Stimulated activated CD8-positive, alpha-beta memory T cell treated with anti-CD3 and anti-CD28 coated beads, Interleukin-7, amount 100 ng/mL, for 4 hours (primary cell): ENCODE measurements at places on chromosomes 7 and 10.

GRCh38 chr10:60835049-60835448 is 56.8 kb downstream of the CDK1 start:
- no peak for DNase-seq

DNA sequence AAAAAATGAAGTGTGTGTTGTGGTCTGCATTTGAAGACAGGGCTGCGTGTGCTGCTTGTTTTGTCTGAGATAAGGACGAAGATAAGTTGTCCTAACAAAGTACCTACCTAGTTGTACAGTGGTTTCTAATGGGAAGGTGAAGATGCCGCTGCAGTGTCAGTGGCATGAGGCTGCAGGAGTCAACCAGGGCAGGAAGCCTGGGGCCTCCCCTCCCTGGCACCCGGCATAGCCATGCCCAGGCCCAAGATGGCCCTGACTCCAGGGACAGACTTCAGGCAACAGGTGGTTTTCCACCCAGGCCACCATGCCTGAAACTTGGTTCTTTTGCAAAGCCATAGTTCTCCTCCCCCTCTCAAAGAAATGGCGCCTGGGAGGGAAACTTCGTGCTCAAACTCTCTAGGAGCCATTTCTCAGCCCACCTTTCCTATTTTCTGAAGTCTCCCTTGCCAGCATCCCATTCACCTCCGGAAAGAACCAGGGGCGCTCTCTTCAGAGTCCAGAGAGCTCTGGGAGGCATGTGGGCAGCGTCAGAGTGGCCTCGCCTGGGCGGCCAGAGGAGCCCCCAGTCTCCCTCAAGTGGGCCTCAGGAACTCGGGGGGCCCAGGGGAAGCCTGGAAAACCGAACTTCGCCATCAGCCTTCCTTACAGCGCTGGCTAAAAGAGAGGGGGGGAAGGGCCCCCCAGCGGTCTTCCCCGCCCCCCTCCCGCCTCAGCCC is 2.1 kb upstream of the KAT6B start:
- no peak for DNase-seq

- no peak for DNase-seq
These were observed 48.7 kb downstream of the NAMPT start for GRCh38 chr7:106236065-106236464.

- DNase-seq: no peak
These were observed 47.8 kb upstream of the CALCR start for GRCh38 chr7:93622036-93623033.

- DNase-seq: no peak
These were observed 66.3 kb upstream of the SLC25A13 start for GRCh38 chr7:96388166-96388565.

GRCh38 chr10:88865281-88865876 is 13.7 kb upstream of the ANKRD22 start:
- no peak for DNase-seq

DNA sequence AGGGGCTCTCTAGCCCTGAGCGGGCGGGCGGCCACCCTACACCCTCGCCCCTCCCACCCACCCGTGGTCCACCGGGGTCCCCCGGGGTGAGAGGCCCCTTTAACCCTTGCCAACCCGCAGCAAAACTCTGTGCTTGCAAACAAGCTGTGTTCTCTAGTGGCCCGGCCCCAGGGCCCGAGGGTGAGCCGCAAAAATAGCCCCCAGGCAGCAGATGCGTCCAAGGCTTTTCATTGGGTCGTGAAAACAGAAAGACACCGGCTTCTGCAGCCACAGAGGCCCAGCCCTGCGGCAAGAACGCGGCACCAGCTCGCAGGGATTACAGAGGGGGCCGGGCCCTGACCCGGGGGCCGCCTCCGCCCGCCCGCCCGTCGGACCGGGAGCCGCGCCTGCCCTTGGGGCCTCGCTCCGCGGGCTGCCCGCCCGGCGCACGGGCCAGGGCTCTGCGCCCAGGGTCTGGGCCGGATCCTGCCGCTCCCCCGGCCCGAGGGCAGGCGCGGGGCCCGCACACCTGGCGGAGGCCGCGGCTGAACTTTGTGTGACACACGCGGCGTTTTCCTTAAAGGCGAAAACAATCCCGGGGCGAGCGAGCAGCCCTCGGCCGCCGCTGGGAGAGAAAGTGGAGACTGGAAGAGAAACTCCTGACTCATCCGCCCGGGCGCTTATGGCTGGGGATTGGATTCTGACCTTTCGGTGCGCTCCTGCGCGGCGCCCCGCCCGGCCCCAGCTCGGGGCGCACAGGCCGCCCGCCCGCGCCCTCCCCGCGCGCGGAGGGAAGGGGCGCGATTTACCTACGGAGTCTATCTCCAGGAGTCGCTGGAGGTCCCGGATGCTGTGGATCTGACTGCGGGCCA is 2.8 kb downstream of the PDGFA start:
- no peak for DNase-seq

DNA sequence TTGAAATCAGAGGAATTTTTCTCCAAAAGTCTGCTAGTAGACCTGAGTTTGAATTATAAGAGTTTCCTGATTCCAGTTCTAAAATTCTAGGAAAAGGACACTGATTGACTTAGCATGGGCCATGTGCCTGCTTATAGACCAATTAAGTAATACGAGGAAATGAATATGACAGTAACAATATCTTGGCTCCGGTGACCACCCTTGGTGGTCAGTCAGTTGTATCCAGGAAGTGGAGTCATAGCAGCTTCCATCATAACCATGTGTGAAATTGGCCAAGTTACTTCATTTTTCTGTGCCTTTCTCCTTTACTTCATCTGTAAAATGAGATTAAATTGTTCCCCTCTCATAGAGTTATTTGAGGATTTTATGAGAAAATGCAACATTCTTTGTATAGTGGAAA is 66.9 kb downstream of the MTPAP start:
- no peak for DNase-seq

DNA sequence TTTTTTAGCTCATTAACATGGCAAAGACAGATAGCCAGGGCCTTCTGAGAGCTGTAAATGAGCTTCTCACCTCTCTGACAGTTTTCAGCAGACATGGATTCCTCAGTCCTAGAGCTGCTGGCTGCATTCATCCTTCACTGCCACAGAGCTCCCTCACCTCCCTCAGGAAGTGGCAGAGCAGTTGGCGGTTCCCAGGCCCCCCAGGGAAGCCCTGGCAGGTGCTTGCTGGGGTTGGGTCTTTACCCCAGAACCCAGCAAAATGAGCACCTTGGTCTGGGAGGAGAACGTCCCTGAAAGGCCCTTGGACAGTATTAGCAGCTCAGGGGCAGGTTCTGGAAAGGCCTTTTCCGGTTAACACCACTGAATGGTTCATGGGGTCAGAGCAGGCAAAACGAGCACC is 288.0 kb downstream of the PTPRN2 start:
- DNase-seq: no peak

DNA sequence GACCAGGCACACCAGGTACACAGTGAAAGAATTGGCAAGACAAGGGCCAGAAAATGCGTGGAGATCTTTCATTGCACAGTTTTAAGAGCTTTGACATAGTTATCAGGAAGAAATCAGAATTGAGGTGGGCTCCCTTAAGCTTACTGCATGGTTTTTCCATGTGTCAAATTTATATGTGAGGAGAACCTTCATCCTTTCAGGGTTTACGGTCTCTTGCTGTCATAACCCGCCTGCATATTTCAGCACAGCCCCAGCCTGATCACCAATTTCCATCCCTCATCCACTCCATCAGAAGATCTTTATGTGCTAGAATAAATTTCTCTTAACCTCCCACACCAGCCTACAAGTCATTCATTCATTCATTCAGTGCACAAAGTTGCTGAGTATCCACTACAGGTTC is 373.1 kb downstream of the KCNMA1 start:
- DNase-seq: no peak

DNA sequence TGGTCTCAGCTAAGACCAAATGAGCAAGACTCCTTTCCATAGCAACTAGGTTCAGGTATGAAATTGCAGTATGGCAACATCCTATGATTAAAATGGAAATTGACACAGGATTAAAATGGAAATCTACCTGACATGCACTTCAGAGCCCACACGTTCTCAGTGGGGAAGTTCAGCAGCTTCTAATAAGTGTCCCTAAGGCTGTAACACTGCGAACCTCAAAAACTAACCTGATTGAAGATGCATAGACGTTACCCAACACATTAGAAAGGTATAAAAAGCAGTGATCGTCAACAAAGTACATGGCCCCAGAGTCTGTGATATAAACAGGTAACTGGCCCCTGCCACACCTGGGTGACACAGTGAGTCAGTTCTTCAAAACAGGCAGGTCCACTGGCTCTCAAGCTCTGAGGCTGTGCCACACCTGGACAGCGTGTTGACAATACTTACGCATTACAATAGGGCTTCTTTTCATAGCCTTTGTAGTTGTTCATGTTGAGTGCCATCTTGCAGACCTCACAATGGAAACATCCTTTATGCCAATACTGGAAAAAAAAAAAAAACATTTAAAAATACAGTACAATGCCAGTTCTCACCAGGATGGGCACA is 274.9 kb upstream of the NEBL start:
- DNase-seq: no peak

DNA sequence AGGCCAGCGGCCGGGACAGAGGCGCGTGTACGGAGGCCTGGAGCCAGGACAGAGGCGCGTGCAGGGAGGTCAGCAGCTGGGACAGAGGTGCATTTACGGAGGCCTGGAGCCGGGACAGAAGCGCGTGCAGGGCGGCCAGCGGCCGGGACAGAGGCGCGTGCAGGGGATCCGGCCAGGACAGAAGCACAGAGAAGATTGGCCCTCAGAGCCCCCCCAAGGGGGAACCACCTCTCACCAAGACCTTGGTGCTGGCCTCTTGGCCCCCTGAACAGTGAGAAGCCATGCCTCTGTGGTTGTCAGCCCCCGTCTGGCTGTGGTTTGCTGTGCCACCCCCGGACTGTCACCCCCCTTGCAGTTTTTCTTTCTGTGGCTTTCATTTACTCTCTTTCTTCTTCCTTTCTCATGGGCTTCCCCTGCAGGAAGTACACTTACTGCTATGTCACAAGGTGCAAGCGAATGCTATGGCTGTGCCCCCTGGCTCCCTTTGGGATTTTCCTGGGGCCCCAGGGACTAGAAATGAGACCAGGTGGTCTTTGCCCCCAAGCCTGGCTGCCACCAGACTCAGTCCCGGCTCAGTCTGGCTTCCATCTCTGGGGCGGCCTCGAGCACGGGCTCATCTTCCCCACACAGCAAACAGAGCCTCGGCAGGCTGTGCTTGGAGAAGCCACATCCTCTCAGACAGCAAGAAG is 41.1 kb downstream of the INSIG1 start:
- DNase-seq: peak; percentile 45

- no peak for DNase-seq
These were observed 6.1 kb upstream of the NOM1 start for GRCh38 chr7:156943091-156944041.

DNA sequence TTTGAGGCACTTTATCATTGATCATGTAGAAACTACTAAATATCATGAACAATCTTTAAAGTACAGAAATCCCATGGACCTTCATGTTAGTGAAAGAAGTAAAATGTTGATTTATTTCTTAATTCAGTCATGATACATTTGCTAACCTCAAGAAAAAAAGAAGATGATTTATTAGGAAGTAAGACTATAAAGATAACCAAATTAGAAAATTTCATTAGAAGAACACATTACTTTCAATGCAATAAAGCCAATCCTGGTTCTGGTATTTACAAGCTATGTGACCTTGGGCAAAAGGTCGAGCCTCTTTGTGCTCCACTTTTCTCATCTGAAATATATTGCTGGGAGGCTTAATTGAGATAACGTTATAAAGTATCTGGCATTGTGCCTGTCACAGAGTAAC is 365.0 kb downstream of the KIF20B start:
- DNase-seq: no peak

GRCh38 chr10:76973091-76974016 is 664.3 kb downstream of the KCNMA1 start:
- DNase-seq: no peak

DNA sequence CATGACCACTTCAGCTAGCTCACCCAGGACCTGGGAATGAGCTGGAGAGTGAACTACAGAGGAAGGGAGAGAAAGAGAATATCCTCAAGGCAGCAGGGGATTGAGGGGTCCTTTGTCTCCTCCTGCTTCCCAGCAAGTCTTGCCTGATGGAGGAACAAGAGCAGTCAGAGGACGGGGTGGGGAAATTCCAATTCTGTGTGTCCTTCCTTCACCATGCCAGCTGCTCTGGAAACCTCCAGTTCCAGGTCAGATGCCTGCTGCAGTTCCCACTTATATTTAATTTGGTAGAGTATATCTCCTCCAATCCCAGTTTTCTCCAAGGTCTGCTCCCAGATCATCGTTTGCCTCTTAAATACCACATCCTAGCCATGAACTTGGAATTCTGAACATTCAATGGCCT is 21.4 kb upstream of the LEP start:
- no peak for DNase-seq

DNA sequence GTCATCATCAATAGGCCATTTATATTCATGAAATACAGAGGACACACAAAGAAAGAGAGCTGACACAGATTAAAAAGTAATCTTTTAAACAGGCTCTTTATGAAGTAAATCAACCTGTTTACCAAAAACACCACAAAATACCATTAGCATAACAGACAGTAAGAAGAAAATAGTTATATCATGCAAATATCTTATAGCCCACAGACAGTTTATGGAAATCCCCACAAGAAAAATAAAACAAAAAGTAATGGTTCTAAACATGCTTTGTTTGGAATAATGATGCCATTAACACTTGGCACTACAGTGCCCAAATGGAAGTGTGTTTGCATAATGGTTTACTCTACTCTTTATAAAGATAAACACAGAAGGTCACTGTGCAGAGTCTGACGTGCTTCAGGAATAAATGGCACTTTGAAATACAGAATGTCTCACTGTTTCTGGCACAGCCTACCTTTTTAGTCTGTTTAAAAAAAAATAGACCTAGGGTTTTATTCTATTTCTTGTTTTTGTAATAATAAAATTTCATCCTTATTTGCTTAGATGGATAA is 30.1 kb downstream of the SEMA3D start:
- no peak for DNase-seq

GRCh38 chr7:138666385-138666784 is 34.8 kb downstream of the SVOPL start:
- no peak for DNase-seq

DNA sequence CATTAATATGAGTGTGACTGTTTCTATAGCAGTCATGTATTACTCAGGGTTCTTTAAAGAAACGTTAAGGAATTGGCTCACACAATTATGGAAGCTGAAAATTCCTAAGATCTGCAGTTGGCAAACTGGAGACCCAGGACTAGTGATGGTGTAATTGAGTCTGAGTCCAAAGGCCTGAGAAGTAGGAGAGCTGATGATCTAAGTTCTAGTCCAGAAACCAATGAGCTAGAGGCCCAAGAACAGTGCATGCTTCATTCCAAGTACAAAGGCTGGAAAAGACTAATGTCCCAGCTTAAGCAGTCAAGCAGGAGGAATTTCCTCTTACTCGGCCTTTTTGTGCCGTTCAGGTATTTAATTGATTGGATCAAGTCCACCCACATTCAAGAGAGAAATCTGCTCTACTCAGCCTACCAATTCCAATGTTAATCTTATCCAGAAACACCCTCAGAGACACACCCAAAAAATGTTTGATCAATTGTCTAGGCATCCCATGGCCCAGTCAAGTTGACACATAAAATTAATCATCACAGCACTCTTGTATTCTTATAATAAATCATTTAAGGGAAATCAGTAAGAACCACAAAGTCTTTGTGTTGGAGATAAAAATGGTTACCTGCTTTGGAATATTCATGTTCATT is 312.1 kb downstream of the PRKG1 start:
- DNase-seq: no peak
